COR-L47 (cell line): ENCODE measurements at places on chromosomes 13 and 19.

DNA sequence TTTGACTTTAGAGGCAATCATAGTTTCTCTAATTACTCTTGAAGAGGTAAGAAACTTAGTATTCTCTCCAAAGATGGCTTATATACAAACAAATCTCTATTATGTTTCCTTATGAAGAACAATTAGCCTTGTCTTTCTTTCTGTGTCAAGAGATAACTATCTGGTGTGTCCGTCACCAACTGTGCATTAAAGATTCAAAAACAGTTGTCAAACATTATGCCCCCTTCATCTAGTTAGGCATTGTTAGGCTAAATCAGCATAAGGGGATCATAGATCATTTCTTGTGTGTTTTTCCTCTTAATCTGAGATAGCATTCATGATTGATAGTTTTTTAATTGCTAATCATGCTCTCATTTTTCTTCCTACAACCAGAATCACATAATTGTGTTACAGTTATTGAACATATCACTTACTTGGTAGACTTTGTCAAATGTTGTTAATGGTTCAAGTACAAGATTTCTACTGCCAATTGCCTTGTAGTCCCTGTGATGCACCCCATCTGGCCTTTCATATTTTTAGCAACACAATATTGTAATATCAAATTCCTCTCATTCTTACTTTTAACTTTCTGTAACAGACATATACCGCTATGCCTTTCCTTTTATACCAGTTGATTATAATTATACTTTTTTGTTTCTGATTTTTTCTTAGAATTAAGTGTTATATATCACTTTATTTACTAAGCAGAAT is 612.7 kb downstream of the SLITRK6 start:
- DNase-seq, result no peak

GRCh38 chr13:24564881-24565280 is 52.3 kb upstream of the PARP4 start:
- no peak for DNase-seq

GRCh38 chr13:28618230-28618994 is 40.5 kb upstream of the POMP start:
- DNase-seq, result no peak

DNA sequence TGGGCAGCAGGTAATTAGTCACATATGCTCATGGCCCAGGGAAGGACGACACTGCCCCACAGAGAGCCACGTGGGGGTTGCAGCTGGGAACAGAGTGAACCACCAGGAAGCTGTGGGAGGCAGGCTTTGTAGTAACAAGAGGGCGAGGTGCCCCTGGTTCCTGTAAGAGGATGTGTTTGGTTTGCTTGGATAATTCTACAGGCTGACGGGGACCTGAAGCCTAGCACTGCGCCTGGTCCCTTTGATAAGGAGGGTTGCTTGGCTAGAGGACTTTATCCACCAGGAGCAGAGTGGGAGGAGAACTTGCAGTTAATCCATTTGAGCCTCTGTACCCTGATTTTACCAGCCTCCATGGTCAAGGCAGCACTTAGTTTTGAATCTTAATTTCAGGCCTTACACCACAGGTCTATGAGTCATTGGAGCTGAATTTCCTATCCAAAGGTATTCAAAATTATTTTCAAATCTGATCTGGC is 67.4 kb upstream of the CLDN10 start:
- DNase-seq, result no peak
